Activated T-helper 1 cell treated with anti-CD3 and anti-CD28 coated beads, Interleukin-2, amount 50 U/mL, for 16 hours (primary cell): ENCODE measurements at places on chromosomes 6 and 20.

DNA sequence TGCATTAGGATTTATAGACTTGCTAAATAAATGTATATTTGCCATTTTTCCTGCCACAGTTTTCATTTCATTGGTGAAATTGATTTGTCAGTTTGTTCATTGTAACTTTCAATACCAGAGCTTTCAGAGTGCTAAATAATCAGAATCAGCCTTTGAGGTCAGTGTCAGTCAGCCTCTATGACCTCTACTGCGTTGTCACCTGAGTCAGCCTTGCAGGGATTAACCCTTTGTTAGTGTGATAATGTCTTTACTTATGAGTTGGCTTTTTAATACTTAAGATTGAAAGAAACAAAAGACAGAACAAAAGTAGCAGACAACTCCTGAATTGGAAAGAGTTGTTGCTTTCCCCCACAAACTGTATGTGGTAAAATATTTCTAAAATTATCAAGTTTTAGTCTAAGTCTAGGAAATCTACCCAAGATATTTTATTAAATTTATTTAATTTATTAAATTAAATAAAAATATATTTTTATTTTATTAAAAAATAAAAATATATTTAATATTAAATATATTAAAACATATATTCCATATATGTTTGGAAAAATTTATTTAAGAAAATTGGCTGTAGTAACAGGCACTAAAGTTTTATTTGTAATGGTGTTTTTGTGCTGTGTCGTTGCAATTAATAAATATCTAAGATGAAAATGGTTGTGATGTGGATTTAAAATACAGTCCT is 125.2 kb downstream of the AFG1L start:
- DNase-seq = no peak

GRCh38 chr6:21666201-21666691 is 72.7 kb downstream of the SOX4 start:
- no peak for DNase-seq

- no peak for DNase-seq
These were observed 4.8 kb upstream of the MUC22 start for GRCh38 chr6:31005249-31006020.

DNA sequence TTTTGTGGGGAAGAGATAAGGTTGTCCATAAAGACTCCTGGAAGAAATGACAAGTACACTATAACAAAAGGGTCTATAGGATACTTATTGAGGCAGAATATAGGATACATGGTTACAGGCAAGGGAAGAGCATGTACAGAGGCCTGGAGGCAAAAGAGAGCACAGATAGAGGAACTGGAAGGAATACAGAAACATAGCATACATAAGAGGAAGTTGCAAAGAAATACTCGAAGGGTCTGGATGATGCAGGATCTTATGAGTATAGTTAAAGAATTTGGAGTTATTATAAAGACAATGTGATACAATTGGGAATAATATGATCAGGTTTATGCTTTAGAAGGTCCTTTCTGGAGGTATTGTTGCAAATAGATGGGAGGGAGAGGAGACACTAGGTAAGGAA is 592.7 kb upstream of the POU3F2 start:
- DNase-seq = no peak

DNA sequence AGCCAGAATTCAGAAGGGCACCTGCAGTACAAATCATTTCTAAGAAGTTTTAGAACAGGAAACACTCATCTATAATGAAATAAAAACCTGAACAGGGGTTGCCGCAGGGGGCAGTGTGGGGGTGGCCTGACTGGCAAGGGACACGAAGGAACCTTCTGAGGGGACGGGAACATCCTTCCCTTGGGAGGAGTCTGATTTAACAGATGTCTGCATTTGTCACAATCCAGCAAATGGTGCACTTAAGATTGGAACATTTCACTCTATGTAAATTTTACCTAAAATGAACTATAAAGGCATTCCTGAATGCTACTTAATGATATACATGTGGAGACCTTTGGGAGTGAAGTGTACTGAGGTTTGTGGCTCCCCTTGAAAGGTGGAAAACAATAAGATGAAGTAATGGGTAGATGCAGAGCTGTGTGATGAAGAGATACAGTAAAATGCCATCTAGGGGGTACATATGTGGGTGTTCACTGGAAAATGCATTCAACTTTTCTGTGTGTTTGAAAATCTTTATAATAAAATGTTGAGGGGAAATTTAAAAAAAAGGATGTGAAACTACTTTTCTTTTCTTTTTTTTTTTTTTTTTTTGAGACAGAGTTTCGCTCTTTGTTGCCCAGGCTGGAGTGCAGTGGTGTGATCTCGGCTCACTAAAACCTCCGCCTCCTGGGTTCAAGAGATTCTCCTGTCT is 89.5 kb downstream of the SNX5 start:
- no peak for DNase-seq

DNA sequence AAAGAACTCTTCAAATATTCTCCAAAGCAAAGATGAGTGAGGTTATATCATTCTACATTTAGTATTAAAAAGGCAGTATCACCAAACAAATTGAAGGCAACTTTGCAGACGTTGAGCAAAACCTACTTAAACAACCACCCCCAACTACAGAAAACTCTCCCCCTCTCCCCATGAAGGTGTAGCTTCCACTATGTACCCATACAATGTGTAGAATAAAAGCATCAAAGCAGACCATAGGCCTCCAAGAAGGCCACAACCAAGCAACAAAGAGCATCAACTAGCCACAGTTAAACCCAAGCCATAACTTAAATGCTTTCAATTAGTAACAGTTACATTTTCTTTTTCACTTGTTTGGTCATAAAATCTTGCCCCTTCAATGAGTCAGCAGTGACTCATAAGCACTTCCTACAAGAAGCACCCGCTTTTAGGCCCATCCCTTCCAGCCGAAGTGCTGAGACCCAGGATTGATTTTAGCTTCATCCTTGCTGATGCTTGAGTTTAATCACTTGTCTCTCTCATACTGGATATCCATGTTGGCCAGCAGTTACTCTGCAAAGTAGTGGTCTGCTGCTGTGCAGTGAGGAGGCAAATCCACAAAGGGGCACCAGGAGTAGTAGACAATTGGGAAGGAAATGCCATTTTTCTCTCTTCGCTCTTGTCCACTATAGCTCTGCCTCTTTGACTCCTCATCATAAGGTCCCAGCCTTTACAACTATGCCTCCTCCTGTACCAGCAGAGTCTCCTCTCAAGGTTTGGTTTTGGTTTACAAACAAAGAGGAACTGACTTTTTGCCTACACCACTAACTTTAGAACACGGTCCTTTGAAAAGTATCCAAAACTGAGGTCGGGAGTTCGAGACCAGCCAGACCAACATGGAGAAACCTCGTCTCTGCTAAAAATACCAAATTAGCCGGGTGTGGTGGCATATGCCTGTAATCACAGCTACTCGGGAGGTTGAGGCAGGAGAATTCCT is 8.4 kb upstream of the NUP153 start:
- no peak for DNase-seq

DNA sequence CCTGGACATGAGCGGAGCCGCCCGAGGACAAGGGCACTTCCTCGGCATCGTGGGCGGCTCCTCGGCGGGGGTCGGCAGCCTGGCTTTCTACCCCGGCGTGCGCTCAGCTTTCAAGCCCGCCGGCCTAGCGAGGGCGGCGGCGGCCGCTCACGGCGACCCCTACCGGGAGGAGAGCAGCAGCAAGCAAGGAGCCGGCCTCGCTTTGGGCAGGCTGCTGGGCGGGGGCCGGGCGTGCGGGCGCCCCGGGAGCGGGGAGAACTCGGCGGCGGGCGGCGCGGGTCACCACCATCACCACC is 6.7 kb downstream of the PRDM13 start:
- no peak for DNase-seq

DNA sequence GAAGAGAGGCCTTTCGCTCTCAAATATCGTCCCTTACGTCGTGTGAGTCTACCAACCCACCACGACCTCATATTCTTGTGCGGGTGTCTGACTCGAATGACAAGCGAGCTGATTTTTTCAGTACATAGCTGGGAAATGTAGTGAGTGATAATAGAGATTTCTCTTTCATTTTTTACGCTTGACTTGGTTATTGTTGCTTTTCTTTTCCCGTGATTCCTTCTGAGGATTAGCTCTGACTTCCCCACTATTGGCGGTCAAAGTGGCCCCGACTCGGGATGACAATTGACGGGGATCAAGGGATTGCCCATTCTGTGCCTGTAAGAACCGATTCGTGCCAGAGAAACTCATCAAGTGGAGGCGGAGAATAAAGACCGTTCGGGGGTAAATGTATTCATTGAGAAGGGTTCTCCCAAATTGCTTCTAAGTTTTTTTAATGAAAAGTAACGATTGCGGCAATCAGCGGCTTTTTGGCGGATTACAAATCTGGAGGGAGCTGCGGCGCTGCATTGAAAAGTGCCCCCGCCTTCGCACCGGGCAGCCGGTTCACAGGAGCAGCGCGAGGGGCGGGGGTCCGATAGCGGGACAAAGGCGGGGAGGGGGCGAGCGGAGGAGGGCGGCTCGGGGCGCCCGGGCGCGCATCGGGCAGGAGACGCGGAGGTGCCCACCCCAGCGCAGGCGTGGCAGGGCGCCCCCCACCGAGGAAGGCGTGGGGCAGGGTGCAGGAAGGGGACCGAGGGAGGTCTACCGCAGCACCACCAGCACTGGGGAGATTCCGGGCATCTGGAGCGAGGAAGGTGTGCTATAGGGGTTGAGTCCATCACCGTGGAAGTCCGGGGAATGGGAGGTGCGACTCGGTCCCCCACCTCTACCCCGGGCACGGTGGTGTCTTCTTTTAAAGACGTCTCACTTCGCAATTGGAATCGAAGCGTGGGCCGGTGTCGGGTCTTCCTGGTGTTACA is 44.5 kb upstream of the OSTM1 start:
- DNase-seq = no peak

DNA sequence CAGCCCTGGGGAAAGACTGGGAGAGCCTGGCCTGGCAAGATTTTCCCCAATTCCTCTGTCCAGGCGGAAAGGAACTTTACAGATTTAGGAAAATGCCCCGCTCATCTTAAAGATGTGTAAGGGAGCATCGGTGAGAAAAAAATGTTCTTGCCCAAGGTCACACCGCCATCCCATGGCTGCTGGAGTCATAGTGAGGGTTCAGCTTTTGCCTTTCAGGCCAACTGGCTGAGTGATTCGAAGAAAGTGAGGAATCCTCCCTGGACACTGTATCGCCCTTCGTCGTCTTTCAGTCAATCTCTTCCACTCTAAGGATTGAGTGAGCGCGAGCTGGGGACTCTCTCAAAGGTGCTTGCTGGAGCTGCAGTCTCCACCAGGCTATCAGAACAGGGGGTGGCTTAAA is 1.4 kb downstream of the WFDC2 start:
- DNase-seq = no peak

GRCh38 chr6:82686719-82687118 is 323.1 kb downstream of the TPBG start:
- no peak for DNase-seq

- no peak for DNase-seq
These were observed 831.8 kb downstream of the MAFB start for GRCh38 chr20:39857187-39857586.

- no peak for DNase-seq
These were observed 107.5 kb downstream of the FAXC start for GRCh38 chr6:99241905-99242534.

DNA sequence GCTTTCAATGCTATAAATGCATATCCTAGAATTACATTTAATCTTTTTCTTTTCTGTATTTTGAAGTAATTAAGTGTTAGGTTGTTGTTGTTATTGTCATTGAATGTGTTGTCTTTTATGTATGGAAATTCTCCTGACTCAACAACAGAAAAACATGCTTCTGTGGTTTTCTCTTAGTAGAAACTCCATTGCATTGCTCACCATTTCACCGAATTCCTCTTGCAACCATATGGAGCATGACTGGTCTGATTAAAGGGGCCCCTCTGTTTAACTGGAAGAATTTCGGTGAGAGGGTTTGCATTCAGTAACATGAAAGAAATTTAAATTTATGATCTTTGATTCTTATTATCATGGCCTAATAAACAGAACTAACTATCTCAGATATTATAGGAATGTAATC is 454.3 kb upstream of the JARID2 start:
- DNase-seq = no peak

- DNase-seq = no peak
These were observed 335.3 kb upstream of the DEFB115 start for GRCh38 chr20:30922129-30922528.

DNA sequence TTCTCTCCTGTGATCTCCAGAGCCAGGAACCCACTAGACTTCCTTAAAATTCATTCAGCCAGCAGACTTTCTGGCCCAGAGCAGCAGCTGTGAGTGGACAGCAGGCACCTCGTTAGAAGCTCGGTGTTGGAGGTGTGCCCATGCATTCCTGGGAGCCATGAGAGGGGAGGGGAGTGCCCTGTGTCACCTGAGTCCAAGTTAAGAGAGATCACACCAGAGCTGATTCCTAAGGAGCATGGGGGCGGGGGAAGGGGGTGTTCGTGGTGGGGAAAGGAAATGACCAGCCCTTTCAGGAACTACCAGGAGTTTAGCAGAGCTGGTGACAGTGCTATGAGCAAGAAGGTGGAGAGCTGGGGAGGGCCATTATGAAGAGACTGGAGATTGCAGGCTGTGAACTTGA is 46.9 kb downstream of the GFRA4 start:
- no peak for DNase-seq

DNA sequence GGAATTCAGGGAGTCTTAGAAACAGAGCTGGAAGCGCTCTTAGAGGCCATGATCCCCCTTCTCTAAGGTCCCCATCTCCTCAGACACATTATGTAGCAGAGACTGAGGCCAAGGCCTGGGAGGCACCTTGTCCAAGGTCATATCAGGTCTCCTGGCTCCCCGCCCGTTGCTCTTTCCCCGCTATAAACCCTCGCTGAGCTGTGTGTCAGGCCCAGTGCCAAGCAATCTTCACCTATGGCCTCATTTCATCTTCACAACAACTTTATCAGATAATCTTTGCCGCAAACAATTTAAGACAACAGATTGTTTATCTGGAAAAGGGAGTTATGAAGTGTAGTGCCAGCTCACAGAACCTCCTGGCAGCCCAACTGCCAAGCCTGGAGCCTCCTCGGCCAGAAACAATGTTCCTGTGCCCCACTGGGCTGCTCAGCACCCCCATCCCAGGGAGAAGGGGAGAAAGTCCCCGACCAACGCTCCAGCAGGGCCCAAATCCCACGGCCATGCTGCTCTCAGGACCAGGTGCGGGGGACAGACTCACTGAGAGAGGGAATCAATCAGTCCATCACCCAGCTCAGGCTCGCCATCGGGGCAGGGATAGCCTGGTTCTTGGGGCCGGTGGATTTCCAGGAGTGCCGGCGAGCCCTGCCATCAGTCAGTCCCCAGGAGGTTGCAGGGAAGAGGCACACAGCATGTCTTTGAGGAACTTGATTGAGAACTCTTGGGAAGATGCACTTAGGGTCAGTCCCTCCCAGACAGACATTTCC is 16.9 kb upstream of the FANCE start:
- DNase-seq = no peak

DNA sequence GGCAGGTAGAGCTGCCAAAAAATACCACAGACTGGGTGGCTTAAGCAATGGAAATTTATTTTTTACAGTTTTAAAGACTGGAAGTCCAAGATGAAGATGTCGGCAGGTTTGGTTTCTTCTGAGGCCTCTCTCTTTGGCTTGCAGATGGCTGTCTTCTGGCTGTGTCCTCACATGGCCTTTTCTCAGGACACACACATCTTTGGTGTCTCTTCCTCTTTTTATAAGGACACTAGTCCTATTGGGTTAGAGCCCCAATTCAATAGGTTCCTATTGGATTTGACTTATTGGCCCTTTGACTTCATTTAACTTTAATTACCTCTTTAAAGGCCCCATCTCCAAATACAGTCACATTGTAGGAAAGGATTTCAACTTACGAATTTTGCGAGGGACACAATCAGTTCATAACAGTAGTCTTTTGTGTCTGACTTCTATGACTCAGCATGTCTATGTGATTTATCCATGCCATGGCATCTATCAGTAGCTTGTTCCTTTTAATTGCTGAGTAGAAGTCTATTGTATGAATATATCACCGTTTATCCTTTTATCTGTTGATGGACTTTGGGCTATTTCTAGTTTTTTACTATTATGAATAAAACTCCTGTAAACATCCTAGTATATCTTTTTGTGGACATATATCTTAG is 11.0 kb upstream of the TCP11 start:
- DNase-seq = no peak
